ENCODE measurements at places on chromosomes 1 and 21. TPM values are rescaled to one million over a fixed set of nuclear protein-coding genes. Genes with fewer than 3 reads are reported as not detected.

The REN gene
- total RNA-seq: not detected

- no peak for DNase-seq
Measured at GRCh38 chr1:58885998-58886397, 102.2 kb upstream of the JUN start.

DNA sequence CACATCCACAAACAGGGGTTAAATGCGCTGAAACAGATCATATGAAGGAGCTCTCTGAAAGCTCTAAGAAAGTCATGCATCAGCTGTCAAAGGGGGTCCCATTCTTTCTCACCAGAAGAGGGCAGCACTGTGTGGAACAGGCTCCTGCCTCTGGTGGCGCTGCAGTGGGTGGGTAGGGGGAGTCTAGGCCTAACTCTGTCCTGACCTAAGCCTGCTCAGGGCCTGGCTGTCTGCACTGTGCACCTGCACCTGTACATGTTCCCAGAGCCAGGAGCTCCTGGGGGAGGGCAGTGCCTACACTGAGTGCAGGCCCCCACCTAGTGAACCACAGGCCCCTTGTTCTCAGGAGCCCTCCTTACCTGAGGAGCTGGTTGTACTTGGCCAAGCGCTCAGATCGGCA is 16.0 kb downstream of the ENO1 start:
- no peak for DNase-seq

- DNase-seq: no peak
Measured at GRCh38 chr1:180155182-180155682, 563 bp downstream of the QSOX1 start.

DNA sequence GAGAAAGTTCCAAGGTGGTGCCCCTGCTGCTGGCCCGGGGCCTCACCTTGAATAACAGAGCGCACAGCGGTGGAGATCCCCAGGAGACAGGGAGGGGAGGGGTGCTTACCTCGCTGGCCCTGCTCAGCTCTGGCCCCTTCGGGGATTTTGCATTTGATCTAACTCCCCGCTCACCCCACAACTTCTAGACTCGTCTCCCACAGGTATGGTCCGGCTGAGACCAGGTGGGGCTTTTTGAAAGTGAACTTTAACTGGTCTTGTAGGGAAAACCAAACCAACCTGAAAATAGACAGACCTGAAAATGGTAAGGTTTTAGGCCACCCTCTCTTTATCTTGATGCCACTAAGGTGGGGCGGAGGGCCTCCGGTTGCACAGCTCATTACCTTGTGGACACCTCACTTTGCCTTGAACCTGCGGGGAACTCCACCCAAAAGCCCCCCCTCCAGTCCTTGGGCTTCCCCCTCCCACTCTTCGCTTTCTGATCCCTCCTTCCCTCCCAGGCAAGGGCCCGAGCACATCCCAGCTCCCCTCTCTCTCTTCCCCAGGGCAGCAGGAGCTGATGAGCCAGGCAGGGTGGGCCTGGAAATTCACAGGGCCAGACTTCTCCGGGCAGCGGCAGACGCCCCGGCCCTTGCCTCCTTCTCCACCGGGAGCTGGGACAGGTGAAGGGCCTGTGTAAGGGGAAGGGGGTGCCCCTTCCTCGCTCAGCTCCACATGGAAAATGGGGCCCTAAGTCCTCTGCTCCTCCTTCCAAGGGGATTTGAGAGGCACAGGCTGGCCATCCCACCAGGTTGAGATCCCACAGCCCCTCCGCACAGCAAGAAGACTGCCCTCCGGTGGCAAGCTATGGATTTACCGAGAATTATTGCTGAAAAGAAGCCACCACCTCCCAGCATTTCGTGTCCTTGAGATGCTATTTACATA is 16.1 kb downstream of the TNFRSF8 start:
- no peak for DNase-seq

DNA sequence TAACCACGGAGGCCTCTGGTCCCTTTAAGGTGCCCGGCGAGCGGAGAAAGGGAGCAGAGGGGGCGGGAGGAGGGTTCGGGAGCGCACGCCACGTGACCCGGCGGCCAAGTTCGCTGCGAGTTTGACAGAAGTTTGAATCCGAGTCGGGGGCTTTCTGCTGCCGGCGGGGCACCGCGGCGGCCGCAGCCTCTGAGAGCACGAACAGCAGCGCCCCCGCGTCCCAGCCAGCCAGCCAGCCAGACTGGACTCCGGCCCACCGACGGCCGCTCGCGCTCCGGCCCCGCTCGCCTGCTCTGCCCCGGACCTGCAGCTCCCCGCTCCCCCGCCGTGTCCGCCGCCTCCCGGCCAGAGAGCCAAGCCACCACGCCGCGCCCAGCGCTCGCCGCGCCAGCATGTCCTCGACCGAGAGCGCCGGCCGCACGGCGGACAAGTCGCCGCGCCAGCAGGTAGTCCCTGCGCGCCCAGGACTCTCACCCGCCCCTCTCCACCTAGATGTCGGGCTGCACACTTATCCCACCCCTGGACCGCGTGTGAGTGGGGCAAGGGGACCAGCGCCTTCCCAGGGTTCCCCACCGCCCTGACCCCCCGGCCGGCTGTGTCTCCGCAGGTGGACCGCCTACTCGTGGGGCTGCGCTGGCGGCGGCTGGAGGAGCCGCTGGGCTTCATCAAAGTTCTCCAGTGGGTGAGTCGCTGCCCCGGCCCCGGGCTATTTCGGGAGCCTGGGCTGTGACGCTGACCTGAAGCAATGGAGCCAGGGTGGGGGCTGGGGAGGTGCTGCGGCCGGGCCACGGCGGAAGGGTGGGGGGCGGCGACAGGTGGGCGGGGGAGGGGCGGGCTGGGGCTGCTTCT is at the start of gene SYPL2:
TSS of gene SYPL2 (plus strand) at position 95 of the 849 bp plus-strand sequence. CDS start at position 393, 298 bp downstream.
- DNase-seq: no peak

DNA sequence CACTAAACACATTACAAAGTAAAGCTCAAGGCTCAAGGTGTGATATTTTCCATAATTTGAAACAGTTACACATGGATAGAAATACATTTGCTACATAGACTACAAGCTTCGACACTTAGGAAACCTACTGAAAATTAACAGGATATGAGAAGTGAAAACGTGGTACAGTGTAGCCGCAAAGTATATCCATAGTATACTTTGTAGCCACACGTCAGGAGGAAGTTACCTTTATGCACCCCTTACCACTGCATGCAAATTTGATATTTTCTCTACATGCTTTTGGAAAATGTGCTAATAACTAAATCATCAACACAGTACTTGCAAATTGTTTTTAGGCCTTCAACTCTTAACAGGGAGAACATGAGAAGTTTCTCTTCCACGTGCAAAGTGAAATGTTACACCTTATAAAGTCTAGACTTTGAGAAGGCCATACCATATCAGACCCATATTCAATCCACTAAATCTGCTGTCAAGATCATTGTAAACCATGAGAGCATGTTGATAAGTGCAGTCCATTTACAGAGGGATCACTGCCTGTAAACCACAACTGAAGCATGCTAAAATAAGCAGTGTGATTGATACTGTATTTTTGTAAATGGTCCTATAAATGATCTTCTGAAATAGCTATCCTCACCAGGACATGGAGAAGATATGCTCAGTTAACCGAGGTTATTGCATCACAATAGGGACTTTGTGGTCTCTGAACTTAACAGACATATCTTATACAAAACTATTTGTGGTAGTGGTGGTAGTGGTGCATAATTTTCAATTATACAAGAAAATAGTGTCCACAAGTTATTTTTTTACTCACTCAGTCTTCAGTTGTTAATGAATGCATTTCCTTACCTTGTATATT is 64.7 kb downstream of the VAV3 start:
- DNase-seq: no peak

The CELA2B gene
- 0.35 TPM for total RNA-seq

DNA sequence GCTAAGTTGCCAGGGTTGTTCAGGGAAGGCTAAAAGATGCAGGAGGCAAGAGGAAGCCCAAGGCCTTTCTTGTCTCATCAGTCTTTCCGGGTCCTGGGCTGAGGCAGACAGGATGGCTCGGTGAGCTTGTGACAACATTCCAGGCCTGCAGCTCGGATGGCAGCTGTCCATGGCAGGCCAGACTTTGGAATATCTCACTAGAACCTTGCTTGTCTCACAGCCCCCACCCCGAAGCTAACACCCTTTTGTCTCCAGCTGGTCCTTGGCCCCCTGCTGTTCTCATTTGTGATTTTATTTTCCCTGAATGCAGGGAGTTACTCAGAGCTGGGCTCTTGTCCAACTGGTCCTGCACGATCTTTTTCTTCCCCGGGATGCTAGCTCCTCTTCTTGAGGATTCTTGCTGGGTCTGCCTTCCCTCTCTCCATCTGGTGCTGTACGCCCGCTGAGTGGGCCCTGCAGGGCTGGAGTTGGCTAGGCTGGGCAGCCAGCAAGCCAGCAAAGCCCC is 477.2 kb upstream of the CAMK1G start:
- no peak for DNase-seq

- no peak for DNase-seq
Measured at GRCh38 chr1:97806326-97806725, 114.5 kb downstream of the DPYD start.

- DNase-seq: no peak
Measured at GRCh38 chr1:53554592-53555305, 95.5 kb downstream of the DMRTB1 start.
